ENCODE measurements at places on chromosomes 11 and 22. TPM values are rescaled to one million over a fixed set of nuclear protein-coding genes. Genes with fewer than 3 reads are reported as not detected.
A peak's percentile ranks its signal among the peaks of the same experiment; 100 is the strongest.

DNA sequence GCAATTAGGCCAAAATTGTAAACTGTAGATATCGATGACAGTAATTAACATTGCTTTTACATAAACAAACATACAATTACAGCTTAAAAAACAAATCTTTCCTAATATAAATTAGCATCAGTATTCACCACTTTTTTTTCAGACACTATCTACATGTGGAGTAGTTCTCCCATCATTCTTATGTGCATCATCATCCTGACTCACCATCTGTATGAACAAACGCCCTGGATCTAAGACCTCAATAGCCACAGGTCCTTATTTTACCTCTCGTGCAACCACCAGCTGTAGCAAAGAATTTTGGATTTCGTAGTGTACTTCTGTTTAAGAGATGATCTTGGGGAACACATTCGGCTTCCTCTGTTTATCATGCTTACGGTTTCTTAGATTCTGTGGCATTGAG, 551.9 kb upstream of the KIRREL3 start:
- no peaks in the 10 kb centered on the region for H3K4me1 ChIP-seq
- H3K27me3 ChIP-seq: no peaks in the 10 kb centered on the region
- DNase-seq: no peak
- no peaks in the 10 kb centered on the region for H3K36me3 ChIP-seq
- H3K4me3 ChIP-seq: no peak overlapping the region
- no peak overlapping the region for H3K27ac ChIP-seq

DNA sequence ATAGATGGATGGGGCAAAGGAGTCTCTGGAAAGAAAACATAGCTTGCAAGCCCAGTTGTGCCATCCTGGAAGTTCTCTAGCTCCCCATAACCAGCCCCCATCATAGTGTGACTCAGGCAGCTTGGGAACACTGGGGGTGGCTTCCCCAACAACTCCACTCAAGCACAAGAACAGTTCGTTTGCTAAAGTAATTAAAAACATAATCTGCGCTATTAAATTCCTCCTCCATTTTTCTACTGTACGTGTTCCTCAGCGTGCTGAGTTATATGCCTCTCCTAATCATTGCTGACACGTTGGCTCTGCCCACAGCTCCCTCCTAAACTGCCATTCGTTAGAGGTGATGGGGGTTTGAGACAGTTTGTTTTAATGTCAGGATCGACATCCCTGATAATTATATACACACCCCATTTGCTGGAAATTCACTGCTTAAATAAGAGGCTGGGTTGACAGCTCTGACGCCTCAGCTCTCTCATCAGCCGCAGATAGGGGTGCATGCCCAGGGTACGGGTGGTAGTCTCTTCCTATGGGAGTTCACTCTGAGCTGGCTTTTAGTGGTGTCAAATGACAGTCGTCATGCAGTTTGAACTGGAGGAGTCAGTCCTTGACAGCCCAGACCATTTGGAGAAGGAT, 59.5 kb upstream of the SEZ6L start:
- H3K27ac ChIP-seq: no peak overlapping the region
- no peaks in the 10 kb centered on the region for H3K36me3 ChIP-seq
- peak; percentile 8 for DNase-seq
- H3K4me1 ChIP-seq: no peaks in the 10 kb centered on the region
- H3K4me3 ChIP-seq: no peak overlapping the region

DNA sequence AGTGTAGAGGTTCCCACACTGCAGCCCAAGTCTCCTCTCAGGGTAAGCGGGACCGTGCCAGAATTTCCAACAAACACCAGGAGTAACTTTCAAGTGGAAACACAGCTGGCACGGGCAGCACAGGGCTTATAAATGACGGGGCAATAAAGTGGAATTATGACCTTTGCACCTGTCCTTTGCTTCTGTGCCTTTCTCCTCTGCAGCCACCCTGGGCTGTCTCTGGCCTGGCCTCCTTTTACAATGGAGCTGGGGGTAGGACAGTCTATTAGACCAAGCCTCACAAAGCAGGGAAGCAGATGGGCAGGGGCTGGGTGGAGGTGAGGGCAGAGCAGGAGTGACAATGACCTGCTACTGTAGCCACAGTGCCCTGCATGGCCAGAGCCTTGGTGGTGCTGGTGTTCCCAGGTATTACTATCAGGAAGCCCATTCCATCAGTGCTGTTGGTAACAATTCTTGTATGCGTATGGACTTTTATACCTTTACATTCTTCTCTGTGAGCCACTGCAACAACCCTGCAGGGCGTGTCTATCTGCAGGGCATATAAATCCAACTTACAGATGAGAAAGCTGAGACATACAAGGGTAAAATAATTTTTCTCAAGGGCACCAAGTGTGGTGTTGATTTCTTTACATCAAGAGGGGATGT, 387.8 kb downstream of the CTTN start:
- H3K36me3 ChIP-seq: no peaks in the 10 kb centered on the region
- no peaks in the 10 kb centered on the region for H3K4me1 ChIP-seq
- no peak overlapping the region for H3K4me3 ChIP-seq
- H3K27ac ChIP-seq: no peak overlapping the region

GRCh38 chr11:63906585-63906984, 10.4 kb downstream of the RCOR2 start:
- DNase-seq: peak; percentile 70
- 0 out of 2 replicates have a peak overlapping the region, but pooled peaks have one; percentile 78 for H3K27ac ChIP-seq
- no peaks in the 10 kb centered on the region for H3K27me3 ChIP-seq
- H3K36me3 ChIP-seq: no peaks in the 10 kb centered on the region

DNA sequence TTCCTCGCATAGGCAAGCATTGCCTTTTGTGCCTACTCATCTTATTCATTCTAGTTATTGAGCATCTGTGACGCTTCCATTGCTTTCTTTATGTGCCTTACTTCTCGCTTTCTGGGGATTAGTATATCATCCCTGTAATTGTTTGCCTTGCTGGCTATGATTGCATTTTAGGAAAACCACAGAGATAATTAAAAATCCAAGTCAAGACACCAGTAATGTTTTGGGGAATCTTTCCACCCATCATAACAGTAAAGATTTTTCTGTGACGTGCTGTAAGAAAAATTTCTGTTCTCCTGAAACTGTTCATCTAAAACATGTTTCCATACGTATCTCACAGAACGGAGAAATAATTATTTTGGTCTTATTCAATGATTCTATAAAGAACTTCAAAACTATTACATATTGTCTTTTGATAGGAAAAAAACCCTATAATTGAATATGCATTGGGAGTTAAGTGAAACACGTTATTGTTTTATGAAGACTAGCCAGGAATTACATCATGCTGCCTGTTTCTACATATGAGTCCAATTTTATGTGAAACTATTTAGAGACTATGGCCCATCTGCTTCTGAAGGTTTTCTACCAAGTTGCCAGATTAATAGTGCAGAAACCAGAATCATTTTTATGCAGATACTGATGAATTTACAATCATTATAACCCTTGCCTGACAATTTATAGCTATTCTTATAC, 133.7 kb upstream of the FIBIN start:
- H3K27ac ChIP-seq: no peak overlapping the region
- no peak for DNase-seq
- H3K27me3 ChIP-seq: no peaks in the 10 kb centered on the region
- no peaks in the 10 kb centered on the region for H3K4me1 ChIP-seq
- H3K4me3 ChIP-seq: no peak overlapping the region

DNA sequence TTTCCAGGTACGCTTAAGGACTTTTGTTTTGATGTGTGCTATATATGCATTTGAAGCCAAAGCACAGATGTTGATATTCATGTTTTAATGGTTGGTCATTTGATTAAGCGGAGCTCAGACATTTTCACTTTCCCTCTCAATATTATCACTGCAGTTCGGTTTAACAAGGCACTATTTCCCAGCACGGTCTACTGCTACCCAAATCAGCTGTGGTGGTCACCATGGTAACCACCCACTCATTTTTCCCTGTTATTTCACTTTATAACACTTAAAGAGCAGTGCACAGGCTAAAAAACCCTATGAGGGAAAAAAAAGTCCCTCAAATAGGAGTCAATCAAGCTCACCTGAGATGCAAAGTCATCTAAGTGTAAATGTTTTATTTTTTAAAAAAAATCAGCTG, 439.6 kb upstream of the CCDC90B start:
- peak overlapping the region; percentile 98 for H3K27ac ChIP-seq
- H3K4me1 ChIP-seq: peaks cover 44% of the 10 kb centered on the region
- no peaks in the 10 kb centered on the region for H3K27me3 ChIP-seq
- H3K4me3 ChIP-seq: peak overlapping the region; percentile 55

GRCh38 chr11:120854988-120855387, 168.9 kb upstream of the TBCEL start:
- no peaks in the 10 kb centered on the region for H3K36me3 ChIP-seq
- H3K27me3 ChIP-seq: no peaks in the 10 kb centered on the region
- no peak overlapping the region for H3K4me3 ChIP-seq
- no peak overlapping the region for H3K27ac ChIP-seq

The SLC22A25 gene
- polyA plus RNA-seq: not detected

The RHOD gene
- polyA plus RNA-seq: 13.8 TPM

Measured in GM23338 (cell line).